Left ventricle myocardium superior (tissue), 1 donor: ENCODE measurements at places on chromosomes 16 and 17. TPM values are rescaled to one million over a fixed set of nuclear protein-coding genes. Genes with fewer than 3 reads are reported as not detected.

The RGS11 gene
- 14.8 TPM for total RNA-seq

The RHBDF1 gene
- 20.0 TPM for total RNA-seq

The SGCA gene
- 155 TPM for total RNA-seq

The TTYH2 gene
- total RNA-seq, result 42.6 TPM

The ITGA2B gene
- 0.72 TPM for total RNA-seq

The NOL11 gene
- total RNA-seq, result 22.6 TPM

The GNAO1 gene
- total RNA-seq, result 23.6 TPM

The STX1B gene
- total RNA-seq, result 0.40 TPM

The MSLN gene
- 4.6 TPM for total RNA-seq

The SLFN12L gene
- 0.32 TPM for total RNA-seq

The MMP15 gene
- 62.2 TPM for total RNA-seq

The CALB2 gene
- 1.6 TPM for total RNA-seq

The CWC25 gene
- total RNA-seq, result 10.0 TPM

The ABCA8 gene
- total RNA-seq, result 38.6 TPM

The COQ7 gene
- total RNA-seq, result 40.1 TPM

The ARL5C gene
- not detected for total RNA-seq

The NPIPB13 gene
- total RNA-seq, result 3.5 TPM

The TBC1D26 gene
- total RNA-seq, result not detected

The GPR142 gene
- total RNA-seq, result 0.15 TPM

The KRTAP4-9 gene
- total RNA-seq, result not detected

The NEURL4 gene
- 34.7 TPM for total RNA-seq

The HSPB9 gene
- 0.12 TPM for total RNA-seq

The LUC7L3 gene
- 53.3 TPM for total RNA-seq

The FBXW10 gene
- total RNA-seq, result not detected

The ERN1 gene
- 9.0 TPM for total RNA-seq

The APOBR gene
- total RNA-seq, result 0.47 TPM

The DDX52 gene
- 14.6 TPM for total RNA-seq

The DHRS13 gene
- 3.8 TPM for total RNA-seq

The VMO1 gene
- 0.69 TPM for total RNA-seq

The RPAIN gene
- total RNA-seq, result 26.5 TPM

The PRSS8 gene
- total RNA-seq, result not detected

The COPZ2 gene
- total RNA-seq, result 58.2 TPM

The KAT7 gene
- 52.8 TPM for total RNA-seq

The CTRB2 gene
- total RNA-seq, result not detected

The ADORA2B gene
- total RNA-seq, result 0.57 TPM

The SPN gene
- 0.87 TPM for total RNA-seq

The SCGB1C2 gene
- total RNA-seq, result not detected

The KRTAP9-2 gene
- total RNA-seq, result not detected

The ZPBP2 gene
- total RNA-seq, result not detected

The KRTAP16-1 gene
- total RNA-seq, result not detected

The ALOX12B gene
- total RNA-seq, result not detected

The ASGR2 gene
- total RNA-seq, result 0.30 TPM

The NPIPA2 gene
- 3.4 TPM for total RNA-seq

The ZNF629 gene
- total RNA-seq, result 19.2 TPM

The UTS2R gene
- 2.1 TPM for total RNA-seq
